ENCODE measurements at places on chromosomes 2 and 18. TPM values are rescaled to one million over a fixed set of nuclear protein-coding genes. Genes with fewer than 3 reads are reported as not detected.

GRCh38 chr2:96093528-96093927 is 22.8 kb downstream of the ADRA2B start:
- no peak for DNase-seq

GRCh38 chr18:77658299-77658662 is 408.6 kb downstream of the GALR1 start:
- no peak for DNase-seq

KIF5C gene
- total RNA-seq = 222 TPM

PTPRM gene
- 121 TPM for total RNA-seq

GRB14 gene
- 11.3 TPM for total RNA-seq

NPPC gene
- 17.9 TPM for total RNA-seq

Measured in spinal cord (tissue), 10 donors.